ENCODE measurements at places on chromosomes 6 and 20.

DNA sequence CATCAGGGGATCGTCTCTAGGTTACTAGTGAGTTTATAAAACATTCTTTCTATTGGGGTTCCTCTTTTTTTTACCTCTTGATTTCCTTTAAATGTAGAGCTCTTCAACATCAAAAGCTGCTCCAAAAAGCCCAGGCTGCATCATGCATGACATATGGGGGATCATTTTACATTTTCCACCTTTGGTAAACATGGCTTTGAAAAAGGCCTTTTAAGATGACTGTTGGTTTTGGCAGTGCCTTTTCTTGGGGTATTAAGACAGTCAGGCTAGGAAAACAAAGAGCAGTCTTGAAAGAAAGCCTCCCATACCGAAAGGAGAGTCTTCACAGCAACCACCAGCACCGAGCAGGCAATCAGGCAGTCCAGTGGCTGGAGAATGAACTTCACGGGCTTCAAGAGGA is 73.2 kb downstream of the NPEPL1 start:
- no peak for DNase-seq

- DNase-seq, result peak; percentile 43
Measured at GRCh38 chr6:34055223-34055933, 90.5 kb downstream of the GRM4 start.

GRCh38 chr6:77463308-77463860 is at the start of gene HTR1B:
Gene HTR1B (minus strand): TSS chr6:77463491. CDS start chr6:77463403, 88 bp downstream.
- DNase-seq, result no peak

GRCh38 chr6:150251566-150252186 is 108.8 kb downstream of the PPP1R14C start:
- DNase-seq, result no peak
